Suprapubic skin (tissue), 4 donors: ENCODE measurements at places on chromosomes 2 and 18. TPM values are rescaled to one million over a fixed set of nuclear protein-coding genes. Genes with fewer than 3 reads are reported as not detected.

FIGN gene
- 2.0 TPM for total RNA-seq

GBX2 gene
- total RNA-seq = not detected

TNS1 gene
- 64.1 TPM for total RNA-seq

OR6B2 gene
- not detected for total RNA-seq

TMEM37 gene
- total RNA-seq = 1.6 TPM

SPATA3 gene
- total RNA-seq = not detected

ICA1L gene
- 1.0 TPM for total RNA-seq

ITGA6 gene
- total RNA-seq = 89.6 TPM

PLCD4 gene
- total RNA-seq = 1.4 TPM

PJVK gene
- total RNA-seq = 1.7 TPM

GPAT2 gene
- total RNA-seq = 2.4 TPM

CLIP4 gene
- total RNA-seq = 173 TPM

VSNL1 gene
- 18.1 TPM for total RNA-seq

ALPP gene
- total RNA-seq = not detected

PAX3 gene
- total RNA-seq = 6.1 TPM

POTEC gene
- not detected for total RNA-seq

DNA sequence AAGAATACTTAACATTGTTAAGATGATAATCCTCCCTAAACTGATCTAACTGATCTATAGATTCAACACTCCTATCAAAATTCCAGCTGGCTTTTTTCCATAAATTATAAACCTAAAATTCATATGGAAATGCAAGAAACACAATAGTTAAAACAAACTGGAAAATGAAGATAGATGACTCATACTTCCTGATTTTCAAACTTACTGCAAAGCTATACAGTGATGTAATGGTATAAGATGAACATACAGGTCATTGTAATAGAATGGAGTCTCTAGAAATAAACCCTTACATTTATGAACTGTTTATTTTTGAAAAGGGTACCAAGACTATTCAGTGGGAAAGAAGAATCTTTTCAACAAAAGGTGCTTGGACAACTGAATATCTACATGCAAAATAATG, 32.3 kb downstream of the UBXN4 start:
- no peak for DNase-seq

DNA sequence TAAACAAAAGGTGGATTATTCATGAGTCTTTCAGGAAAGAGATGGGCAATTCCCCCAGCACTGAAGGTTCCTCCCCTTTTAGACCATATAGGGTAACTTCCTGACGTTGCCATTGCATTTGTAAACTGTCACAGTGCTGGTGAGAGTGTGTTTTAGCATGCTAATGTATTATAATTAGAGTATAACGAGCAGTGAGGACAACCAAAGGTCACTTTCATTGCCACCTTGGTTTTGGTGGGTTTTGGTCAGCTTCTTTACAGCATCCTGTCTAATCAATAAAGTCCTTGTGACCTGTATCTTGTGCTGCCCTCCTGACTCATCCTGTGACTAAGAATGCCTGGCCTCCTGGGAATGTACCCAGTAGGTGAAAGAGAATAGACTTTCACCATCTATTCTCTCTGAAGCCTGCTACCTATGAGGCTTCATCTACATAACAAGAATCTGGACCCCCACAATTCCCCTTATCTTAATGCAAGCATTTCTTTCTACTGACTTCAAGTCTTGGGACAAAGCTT, 148.7 kb downstream of the CABLES1 start:
- DNase-seq = no peak

- DNase-seq = no peak
These were observed 49.8 kb upstream of the PLA2R1 start for GRCh38 chr2:160111951-160112798.

- DNase-seq = no peak
These were observed 25.3 kb downstream of the SLC16A14 start for GRCh38 chr2:230043461-230043860.

GRCh38 chr2:214575030-214575429, 164.2 kb downstream of the VWC2L start:
- no peak for DNase-seq

DNA sequence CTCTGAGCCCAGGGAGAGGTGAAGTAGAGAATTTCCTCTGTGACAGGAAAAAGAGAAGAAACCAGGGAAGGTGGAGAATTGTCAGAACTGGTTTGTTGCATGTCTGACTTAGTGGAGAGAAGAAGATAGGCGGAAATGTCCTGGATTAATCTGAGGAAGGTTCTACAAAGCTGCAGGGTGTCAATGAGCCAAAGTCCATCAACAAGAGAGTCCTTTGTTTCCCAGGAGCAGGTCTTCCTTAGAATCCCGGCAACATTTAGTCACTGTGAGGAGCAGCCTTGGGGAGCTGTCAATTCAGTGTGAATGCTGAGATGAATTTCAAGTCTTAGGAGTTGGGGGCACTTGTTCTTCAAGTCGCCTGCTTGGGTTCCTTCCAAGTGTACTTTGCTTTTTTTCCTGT, 88.4 kb upstream of the CELF4 start:
- DNase-seq = no peak

DNA sequence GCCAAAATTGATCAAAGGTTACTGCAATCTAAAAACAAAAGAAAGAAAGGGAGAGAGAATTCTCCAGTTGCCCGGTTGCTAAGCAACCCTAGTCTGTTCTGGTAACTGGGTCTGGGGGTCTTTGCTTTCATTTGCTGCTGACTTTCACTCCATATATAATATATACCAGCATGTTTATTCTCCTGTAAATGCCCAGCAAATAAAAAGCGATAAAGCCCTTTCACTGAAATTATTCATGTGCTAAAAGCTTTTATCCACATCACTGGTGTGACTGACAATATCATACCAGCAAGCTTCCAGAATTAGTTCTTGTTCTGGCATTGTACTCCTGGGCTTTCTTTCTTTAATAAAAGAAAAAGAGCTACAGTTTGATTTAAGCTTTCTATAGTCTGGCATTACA, 75.5 kb upstream of the ST8SIA3 start:
- no peak for DNase-seq

- DNase-seq = no peak
These were observed 85.9 kb downstream of the DCDC2C start for GRCh38 chr2:3789256-3789655.

GRCh38 chr2:8821276-8822217, 15.9 kb downstream of the KIDINS220 start:
- peak; percentile 65 for DNase-seq

- no peak for DNase-seq
These were observed 4.2 kb downstream of the STAT1 start for GRCh38 chr2:191009541-191010374.

DNA sequence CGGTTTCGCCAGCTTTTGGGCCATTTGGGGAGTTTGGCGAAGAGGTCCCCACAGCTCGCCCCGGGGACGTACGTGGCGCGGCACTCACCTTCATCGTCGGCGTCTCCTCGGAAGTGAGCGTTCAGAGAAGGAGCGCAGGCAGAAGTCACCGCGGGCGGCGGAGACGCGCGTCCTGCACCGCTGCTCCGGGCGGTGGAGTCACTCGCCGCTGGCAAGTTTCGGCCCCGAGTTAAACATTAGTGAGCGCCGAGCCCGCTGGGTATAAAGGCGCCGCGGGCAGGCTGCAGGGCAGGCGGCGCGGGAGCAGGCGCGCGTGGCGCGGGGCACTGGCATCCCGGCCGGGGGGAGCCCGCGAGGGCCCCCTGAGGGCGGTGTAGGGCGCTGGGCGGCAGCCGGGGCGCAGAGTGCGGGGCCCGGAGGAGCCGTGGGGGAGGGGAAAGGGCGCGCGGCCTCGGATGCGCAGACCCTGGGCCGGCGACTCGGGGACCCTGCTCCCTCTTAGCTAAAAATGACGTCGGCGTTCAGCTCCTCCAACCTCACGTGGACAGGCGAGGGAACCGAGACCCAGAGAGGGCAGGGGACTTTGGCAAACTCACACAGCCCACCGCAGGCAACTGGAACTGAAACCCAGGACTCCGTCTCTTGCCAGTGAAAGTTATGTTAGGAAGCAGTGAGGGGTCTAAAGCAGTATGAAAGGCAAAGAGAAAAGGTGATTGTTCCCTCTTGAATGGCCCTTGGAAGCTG, at the start of gene DPP4:
TSS of gene DPP4 (minus strand) at position 328 of the 744 bp plus-strand sequence. CDS start at position 94, 234 bp downstream.
- DNase-seq = no peak

- DNase-seq = peak; percentile 72
These were observed 698 bp upstream of the TMEM237 start for GRCh38 chr2:201644001-201644400.

GRCh38 chr18:44946529-44947113, 265.9 kb downstream of the SETBP1 start:
- no peak for DNase-seq

GRCh38 chr2:222421626-222422025, 2.7 kb upstream of the SGPP2 start:
- no peak for DNase-seq

GRCh38 chr2:106867196-106867953, 18.6 kb downstream of the ST6GAL2 start:
- DNase-seq = no peak

GRCh38 chr2:30656079-30656478, 151.2 kb downstream of the CAPN13 start:
- DNase-seq = no peak

DNA sequence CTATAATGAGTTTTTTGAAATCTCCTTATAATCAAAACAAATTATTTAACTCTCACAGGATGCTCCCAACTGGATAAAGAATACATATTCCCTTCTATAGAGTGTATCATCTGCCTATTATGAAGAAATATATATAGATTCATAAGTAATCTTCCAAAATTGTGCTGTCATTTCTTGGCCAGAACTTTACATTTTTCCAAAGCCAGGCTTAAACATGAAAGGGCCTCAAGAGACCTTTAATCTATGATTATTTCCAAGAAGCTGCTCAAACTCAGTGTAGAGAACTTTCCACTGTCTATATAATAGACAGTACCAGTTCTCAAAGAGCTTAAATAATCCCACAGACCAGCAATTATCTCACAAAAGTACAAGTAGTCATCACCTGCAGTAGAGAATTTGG, 211.0 kb downstream of the AKAIN1 start:
- no peak for DNase-seq

- DNase-seq = no peak
These were observed 5.3 kb downstream of the TPO start for GRCh38 chr2:1418566-1418965.

GRCh38 chr2:67322353-67323001, 74.7 kb upstream of the ETAA1 start:
- no peak for DNase-seq

GRCh38 chr2:42875880-42876279, 83.5 kb upstream of the HAAO start:
- no peak for DNase-seq

DNA sequence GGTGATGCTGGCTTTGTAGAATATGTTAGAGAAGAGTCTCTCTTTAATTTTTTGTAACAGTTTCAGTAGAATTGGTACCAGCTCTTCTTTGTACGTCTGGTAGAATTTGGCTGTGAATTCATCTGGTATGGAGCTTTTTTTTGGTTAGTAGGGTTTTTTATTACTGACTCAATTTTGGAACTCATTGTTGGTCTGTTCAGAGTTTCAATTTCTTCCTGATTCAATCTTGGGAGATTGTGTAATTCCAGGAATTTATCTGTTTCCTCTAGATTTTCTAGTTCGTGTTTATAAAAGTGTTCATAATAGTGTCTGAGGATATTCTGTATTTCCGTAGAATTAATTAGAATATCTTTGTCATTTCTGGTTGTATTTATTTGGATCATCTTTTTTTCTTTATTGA, 943.5 kb downstream of the TRIB2 start:
- no peak for DNase-seq

GRCh38 chr2:111900859-111901258, 2.5 kb downstream of the MERTK start:
- no peak for DNase-seq

DNA sequence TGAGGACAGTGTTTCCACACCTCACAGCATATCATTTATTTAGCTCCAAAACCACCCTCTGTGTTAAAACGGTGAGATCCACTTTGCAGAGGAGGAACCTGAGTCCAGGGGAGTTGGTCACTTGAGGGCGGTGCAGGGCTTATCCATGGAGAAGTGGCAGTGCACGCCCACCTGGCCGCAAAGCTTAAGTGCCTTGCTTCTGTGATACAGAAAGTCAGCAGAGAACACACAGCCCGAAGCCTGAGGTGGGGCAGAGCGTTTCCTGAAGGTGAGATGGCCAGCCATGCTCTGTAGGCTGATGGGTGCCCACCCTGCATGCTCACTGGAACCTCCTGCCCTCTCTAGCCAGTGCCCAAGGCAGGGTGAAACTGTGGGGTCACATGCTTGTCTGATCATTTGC, 87.3 kb downstream of the SH3RF3 start:
- DNase-seq = peak; percentile 60

GRCh38 chr2:36367895-36368353, 12.3 kb downstream of the CRIM1 start:
- DNase-seq = no peak

DNA sequence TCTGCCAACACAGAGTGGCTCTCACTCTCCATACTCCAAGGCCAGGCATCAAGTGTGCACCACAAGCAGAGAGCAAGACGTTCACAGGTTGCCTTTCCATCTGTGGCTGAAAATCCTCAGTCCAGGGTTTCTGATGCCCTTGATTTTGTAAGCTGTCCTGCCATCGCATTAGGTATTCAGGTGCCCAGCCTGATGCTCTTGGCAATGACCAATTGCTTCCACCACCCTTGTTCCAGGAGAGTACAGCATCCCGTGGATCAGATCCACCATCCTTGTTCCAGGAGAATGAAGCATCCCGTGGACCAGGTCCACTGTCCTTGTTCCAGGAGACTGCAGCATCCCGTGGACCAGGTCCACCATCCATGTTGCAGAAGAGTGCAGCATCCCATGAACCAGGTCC, 133.4 kb upstream of the GPC1 start:
- DNase-seq = peak; percentile 31

DNA sequence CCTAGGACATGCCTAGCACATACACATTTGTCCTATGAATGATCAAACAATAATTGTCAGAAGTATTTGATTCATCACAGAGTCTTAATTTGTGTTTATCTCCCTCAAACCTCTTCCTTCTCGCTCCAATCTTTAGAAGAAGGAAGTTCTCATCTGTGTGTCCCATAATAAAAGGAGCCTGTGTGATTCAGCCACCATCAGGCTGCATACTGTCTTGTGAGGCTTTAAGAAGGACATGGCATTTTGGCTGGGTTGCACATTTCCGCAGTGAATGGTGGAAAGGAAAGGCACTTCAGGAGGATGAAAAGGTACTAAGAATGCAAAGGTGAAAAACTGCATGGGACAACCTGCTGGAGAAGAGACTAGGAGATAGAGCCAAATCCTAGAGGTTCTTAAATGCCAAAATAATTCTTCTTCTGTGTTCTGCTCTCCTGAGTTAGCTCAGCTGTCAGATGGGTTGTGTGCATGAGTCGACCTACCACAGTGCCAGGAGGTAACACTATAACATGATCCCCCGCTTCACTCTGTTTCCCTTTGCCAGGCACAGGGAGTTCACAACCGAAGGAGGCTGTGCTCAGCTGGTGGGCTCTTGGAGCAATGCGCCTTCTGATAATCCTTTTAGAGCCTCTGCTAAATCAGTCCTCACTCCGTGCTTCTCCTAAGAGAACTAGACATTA, 120.1 kb downstream of the IRS1 start:
- DNase-seq = no peak

GRCh38 chr2:75047992-75048625, 89.7 kb downstream of the POLE4 start:
- DNase-seq = no peak

GRCh38 chr2:8416849-8417832, 264.7 kb upstream of the ID2 start:
- no peak for DNase-seq

- no peak for DNase-seq
These were observed 199.4 kb upstream of the RASGRP3 start for GRCh38 chr2:33277002-33277426.
